Fibroblast of skin of back (primary cell): ENCODE measurements at places on chromosomes 3 and 15.

- no peak for DNase-seq
Observed at GRCh38 chr3:141812084-141812483, 48.9 kb downstream of the GRK7 start.

- DNase-seq: peak; percentile 52
Observed at GRCh38 chr15:74322558-74323180, 44.8 kb downstream of the CYP11A1 start.

DNA sequence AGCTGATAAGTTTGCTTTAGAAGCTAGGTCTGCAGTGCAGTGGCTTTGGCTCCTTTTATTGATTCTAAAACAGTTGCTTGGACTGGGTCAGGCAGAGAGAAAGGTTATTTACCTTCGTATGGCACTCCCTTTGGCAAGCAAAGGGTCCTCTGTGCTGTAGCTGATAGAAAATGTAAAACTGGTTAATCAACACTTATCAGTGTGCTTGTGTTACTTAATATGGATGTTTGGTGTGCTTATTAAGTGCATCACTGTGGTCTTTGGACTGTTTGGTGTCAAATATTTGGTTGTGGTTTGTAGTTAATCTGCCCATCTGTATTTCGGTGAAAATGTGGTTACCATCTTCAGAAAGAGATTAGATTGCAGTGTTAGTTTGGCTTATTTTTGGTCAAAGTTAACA is 16.0 kb downstream of the UBE2E2 start:
- DNase-seq: no peak

GRCh38 chr3:143567823-143568222 is 280.4 kb downstream of the SLC9A9 start:
- DNase-seq: peak; percentile 6

GRCh38 chr3:131193641-131194238 is 167.1 kb downstream of the NEK11 start:
- DNase-seq: no peak

DNA sequence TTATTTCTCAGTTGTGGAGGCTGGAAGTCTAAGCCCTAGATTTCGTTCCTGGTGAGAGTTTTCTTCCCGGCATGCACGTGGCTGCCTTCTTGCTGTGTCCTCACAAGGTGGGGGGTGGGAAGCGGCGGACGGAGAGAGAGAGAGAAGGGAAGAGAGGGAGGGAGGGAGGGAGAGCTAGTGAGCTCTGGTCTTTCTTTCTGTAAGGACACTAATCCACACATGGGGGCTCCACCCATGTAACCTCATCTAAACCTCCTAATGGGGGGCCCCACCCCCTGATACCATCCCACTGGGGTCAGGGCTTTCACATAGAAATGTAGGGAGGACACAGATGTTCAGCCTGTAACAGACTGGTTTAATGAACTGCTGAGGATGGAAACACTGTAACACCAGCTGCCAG is 7.3 kb downstream of the FBLN2 start:
- no peak for DNase-seq

DNA sequence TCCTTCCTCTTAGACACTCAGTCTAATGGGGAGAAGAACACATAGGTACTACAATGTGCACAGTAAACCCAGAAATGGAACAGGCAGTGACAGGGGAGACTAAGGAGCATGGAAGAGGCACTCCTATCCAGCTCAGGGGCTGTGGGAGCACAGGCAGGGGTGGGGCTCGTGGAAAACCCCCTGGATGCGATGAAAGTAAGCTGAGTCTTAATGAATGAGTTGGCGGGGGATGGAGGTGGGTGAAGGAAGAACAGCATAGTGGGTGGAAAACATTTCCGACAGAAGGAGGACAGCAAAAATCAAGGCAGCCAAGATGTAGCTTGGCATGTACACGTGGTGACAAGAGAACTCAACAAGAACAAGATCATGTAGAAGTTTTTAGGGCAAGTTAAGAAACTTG is 33.6 kb upstream of the UBE2E2 start:
- DNase-seq: no peak

DNA sequence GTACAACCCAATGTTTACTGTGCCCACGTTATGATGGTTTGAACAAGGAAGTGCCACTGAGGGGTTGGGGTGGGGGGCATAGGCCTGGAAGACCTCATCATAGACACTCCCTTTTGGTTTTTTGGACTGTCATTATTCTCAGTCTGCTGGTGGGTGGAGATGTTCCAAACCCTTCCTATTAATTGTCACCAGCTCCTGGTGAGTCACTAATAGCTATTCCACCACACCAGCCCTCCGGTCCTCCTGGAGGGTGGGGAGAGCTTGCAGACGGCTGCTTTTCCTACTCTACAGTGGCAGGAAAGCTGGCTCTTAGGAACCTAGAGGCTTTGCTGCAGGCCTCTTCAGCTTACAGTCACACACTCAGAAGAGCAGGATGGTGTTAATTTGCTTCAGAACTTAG is 9.0 kb upstream of the COPG1 start:
- peak; percentile 35 for DNase-seq

DNA sequence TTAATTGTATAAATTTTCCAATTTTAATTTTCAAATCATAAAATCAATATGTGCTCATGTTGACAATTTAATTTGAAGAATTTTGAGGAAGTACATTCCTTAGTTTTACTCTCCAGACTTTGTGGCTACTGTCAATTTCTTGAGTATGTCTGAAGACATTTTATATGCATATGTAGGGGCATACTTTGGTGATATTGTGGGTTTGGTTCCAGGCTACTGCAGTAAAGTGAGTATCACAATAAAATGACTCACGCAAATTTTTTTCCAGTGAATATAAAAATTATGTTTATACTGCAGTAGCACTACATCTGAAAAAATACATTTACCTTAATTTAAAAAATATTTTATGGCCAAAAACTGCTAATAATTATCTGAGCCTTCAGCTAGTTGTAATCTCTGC is 123.2 kb upstream of the PLCL2 start:
- DNase-seq: peak; percentile 91

- DNase-seq: no peak
Observed at GRCh38 chr15:46660096-46660842, 1025.4 kb downstream of the SQOR start.

DNA sequence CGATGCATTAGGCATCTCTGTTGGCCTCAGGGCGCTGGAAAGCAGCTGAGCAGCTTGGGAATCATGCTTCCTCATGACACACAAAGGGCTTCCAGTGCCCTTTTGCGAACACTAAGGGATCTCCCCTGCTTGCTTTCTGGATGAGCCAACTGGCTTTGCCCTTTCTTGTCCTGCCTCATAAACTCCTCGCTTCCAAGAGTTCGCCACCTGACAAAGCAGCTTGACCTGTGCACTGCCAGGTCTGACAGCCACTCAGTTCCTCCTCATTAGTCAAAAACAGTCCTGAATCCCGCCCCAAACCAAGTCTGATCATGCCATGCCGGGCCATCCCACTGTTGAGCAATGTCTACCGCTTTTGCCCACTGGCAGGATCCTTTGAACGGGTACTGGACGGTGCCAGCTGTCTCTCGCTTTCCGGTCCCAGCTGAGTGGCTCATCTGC is 265.4 kb upstream of the LYSMD4 start:
- no peak for DNase-seq

DNA sequence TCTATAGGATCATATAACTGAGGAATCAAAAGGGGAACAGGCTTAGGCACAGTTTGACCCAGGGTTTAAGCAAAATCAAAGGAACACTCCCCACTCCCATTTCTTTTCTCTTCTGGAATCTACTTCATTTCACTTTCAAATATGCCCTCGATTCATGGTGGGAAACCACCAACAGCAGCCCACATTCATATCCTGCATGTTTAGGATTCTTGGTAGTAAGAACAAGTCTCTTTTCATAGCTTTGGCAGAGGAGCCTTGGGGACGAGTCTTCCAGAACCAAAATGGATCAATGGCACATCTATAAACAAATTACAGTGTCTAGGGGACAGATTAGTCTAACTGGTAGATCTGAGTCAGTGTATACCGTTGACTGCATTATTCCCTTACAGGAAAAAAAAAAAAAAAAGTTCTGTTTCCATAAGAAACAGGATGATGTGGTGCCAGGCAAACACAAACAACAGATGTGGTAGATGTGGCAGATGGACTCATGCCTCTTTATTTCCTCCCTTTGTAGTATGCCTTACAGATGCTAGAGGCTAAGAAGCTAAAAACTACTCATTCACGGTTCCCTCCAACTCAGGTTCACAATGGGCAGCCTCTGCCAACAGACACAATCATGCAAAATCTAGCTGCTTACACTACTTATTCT is 578.3 kb upstream of the ADAMTS9 start:
- peak; percentile 9 for DNase-seq

- no peak for DNase-seq
Observed at GRCh38 chr3:127097481-127097880, 95.5 kb upstream of the PRR23E start.

DNA sequence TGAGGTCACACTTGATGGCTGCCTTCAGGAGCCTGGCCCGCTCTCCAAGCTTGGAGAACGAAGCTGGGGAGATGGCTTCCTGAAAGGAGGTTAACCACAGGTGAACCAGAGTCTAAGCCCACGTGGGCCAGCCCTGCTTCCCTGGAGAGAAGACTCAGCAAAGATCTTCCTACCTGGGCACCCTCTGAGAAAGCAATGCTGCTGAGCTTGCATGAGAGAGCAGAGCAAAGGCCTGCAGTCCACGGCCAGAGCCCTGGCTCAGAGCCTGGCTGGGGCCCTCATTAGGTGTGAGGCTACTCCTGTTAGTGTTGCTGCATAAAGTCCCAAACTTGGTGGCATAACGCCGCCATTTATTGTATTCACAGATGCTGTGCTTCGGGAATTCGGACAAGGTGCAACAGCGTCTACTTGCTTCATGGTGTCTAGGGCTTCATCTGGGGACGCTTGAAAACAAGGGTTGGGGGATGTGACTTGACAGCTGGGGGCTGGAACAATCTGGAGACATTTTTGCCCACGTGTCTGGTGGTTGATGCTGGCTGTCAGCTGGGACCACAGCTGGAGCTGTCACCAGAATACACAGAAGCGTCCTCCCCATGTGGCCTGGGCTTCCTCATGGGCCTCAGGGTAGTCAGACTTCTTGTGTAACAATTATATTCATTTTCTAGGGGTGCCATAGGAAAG is 87.9 kb upstream of the MEF2A start:
- no peak for DNase-seq

- DNase-seq: peak; percentile 40
Observed at GRCh38 chr15:101439285-101439919, 50.1 kb downstream of the PCSK6 start.

GRCh38 chr3:156014489-156014888 is 105.9 kb upstream of the KCNAB1 start:
- no peak for DNase-seq

GRCh38 chr15:29688506-29689286 is 133.6 kb downstream of the TJP1 start:
- no peak for DNase-seq

- DNase-seq: no peak
Observed at GRCh38 chr3:173007079-173007723, 133.8 kb downstream of the SPATA16 start.

GRCh38 chr15:43911235-43911781 is 84.5 kb downstream of the WDR76 start:
- DNase-seq: peak; percentile 98
